Kidney tubule cell (primary cell): ENCODE measurements at places on chromosomes 1 and 21.
A peak's percentile ranks its signal among the peaks of the same experiment; 100 is the strongest.

- no peak for DNase-seq
Observed at GRCh38 chr1:229171934-229172333, 99.0 kb upstream of the RAB4A start.

DNA sequence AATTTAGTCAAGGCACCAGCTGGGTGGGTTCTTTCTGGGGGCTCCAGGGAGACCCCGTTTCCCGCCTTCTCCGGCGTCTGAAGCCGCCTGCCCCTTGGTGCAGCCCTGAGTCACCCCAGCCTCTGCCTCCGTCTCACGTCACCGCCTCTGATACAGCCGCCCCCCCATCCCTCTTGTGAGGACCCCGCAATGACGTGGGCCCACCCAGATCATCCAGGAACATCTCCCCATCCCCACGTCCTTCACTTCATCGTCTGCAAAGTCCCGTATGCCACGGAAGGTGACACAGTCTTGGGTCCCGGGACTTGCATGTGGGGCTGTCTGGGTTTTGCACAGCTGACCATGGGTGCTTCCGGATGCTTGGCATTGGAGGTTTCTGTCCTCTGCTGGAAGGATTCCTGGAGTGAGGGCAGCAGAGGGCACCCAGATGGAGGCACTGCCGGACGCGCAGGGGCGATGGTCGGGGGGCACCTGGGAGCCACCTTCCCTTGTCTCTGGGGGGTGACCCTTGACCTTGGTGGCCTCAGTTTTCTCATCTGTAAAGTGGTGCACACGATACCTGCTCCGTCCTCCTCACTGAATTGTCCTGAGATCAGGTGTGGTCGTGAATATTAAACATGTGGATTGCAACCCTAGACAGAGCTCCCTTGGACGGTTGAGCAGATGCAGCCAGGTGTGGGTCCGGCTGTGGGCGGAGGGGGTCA lies 58.8 kb downstream of the PRKCZ start:
- no peak for DNase-seq

- DNase-seq: no peak
Observed at GRCh38 chr1:50422675-50422945, 633 bp downstream of the DMRTA2 start.

- DNase-seq: peak; percentile 89
Observed at GRCh38 chr1:212237651-212238050, 47.6 kb upstream of the PPP2R5A start.

DNA sequence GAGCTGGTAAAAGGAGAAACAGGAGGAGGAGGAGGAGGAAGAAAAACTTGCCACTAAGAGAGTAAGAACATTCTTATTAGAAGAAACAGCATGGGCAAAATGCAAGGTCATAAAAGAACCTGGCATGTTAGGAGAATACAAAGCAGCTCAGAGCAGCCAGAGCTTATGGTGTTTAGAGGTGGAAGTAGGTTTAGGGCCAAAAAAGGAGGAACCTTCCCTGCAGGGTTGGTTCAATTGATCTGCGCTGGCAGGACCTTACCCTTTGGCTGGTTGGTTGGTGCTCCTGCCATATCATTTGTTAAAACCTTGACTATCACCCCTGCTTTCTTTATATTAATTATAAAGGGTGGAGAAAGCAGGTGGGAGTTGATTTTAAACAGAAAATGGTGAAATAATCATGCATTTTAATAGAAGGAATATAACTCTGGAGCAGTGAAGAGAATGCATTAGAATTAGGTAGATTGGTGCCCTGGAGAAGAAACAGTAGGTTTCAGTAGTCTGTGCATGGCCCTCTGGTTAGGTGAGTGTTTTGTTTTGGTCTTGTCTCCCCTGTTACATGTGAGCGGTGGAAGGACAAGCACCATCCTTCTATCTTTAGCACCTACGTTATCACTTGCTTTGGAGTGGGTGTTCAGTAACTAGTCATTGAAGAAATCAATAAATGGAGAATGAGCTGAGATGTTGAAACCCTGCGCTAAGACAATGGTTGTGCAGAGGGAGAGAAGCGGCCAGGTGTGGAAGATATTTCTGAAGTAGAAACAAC lies 110.4 kb upstream of the NGF start:
- DNase-seq: no peak

GRCh38 chr1:176799327-176799726 lies 336.4 kb downstream of the PAPPA2 start:
- DNase-seq: no peak

DNA sequence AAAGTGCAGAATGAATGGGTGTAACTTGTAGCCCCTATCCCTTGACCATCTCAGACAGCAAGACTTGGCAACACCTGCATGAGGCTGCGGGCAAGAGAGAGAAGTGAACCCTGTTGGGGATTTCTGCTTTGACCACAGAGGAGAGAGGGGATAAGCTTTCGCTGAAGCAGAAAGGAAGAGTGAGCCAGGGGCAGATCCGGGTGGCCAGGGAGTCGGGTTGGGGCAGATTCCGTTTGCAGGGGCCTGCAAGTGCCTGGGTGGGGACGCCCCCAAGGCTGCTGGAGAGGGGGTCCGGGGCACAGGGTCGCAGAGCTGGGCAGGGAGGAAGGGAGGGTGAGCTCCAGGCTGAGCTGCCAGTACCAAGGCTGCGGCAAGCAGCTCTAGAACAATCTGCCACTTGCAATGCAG lies 25.3 kb upstream of the PIK3CD start:
- DNase-seq: no peak

- DNase-seq: peak; percentile 22
Observed at GRCh38 chr1:234169161-234169849, 204.0 kb upstream of the COA6 start.

DNA sequence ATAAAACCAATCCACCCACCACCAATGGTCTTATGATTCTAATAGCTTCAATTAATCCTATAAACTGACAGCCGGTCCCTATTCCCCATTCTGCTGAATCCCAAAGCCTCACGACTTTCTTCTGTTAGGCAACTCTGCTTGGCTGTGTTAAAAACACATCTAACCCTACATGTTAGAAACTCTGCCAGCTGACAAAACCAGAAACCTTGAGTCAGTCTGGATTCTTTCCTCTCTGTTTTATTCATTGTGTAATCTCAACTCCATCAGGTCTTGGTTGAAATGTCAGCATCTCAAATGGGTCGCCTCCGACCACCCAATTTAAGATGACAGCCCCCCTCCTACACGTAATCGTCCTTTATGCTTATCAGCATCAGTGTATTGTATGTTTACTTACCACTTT lies 312.1 kb downstream of the DISC1 start:
- DNase-seq: no peak

- peak; percentile 90 for DNase-seq
Observed at GRCh38 chr1:239814306-239814881, 277.3 kb upstream of the FMN2 start.

DNA sequence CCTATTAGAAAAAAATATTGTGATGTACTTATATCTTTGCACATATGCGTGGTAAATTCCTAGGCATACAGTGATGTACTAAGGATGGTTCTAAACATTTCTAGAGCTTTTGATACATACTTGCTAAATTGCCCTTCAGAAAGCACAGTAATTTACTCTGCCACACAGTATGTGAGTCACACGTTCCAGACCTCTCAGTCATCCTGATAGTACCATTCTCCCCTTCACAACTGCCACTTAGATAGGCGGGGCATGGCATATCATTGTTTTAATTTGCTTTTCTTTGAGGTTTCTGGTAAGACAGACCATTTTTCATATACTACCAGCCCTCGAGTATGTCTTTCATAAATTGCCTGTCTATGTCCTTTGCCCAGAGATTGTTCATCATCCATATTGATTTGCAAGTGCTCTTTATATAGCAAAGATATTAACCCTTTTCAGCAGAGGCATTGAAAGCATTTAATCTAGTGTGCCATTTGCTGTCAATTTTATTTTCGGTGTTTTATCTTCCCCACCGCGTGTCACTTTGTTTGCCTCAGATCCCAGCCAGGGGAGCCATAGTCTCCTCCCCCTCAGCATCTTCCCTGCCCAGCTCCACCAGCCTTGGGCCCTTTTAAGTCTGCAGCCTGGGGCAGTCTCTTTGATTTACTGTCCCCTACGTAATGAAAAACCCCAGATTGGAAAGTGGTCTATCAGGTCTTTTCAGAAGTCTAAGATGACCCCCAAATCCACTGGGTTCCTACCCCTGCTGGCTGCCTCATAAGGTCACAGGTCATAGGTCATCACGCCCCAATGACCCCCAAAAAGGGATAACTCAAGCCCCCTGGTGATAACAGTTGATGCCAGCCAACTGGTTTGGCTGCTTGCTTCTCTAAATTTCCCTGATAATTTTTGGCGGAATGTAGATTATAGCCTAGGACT lies 11.8 kb upstream of the PAX7 start:
- DNase-seq: peak; percentile 49

DNA sequence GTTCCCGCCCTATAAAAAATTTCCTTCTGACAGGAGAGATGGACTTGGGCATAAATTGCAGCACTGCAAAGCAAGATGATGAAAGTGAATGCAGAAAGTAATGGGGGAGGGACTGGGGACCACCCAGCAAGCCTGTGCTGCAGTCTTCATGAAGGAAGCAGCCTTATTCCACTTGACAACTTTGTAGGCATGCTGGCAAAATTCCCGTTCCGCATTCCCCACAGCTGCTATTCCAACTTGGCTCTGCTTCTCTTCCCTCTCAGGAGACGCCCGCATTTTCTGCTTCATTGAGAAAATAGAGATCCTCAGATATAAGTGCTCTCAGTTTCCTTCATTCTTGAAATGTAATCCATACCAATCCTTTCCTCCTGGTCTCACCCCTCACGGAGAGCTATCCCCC lies 2.4 kb downstream of the HMGB4 start:
- peak; percentile 71 for DNase-seq

- no peak for DNase-seq
Observed at GRCh38 chr1:22223176-22223575, 80.3 kb upstream of the WNT4 start.

DNA sequence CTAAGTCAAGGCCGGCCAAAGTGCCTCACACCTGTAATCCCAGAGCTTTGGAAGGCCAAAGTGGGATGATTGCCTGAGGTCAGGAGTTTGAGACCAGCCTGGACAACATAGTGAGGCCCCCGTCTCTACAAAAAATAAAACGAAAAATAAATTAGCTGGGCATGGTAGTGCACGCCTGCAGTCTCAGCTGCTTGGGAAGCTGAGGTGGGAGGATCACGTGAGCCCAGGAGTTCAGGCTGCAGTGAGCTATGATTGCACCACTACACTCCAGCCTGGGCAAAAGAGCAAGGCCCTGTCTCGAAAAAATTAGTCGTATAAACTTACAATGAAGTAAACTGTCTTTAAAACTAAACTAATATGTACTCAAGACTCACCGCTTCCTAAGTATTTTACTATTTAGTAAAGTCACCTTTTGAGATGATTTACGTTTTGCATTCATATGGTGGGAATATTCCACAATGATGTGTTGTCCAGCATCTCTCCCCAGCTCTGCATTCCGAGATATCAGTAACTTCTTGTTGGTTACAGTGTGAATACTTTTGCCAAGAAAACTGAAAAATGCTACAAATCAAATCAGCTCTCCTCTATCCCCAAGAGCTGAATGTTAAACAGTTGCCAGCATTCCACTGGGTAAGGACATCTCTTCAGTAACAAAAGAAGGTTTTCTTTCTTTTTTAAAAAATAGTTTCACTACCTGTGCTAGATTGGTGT lies 84.9 kb upstream of the C21orf91 start:
- no peak for DNase-seq

- DNase-seq: no peak
Observed at GRCh38 chr1:96384611-96385010, 337.0 kb upstream of the PTBP2 start.

GRCh38 chr21:36126621-36127110 lies 8.2 kb upstream of the CBR3 start:
- no peak for DNase-seq
